ENCODE measurements at places on chromosomes 7 and 10.

DNA sequence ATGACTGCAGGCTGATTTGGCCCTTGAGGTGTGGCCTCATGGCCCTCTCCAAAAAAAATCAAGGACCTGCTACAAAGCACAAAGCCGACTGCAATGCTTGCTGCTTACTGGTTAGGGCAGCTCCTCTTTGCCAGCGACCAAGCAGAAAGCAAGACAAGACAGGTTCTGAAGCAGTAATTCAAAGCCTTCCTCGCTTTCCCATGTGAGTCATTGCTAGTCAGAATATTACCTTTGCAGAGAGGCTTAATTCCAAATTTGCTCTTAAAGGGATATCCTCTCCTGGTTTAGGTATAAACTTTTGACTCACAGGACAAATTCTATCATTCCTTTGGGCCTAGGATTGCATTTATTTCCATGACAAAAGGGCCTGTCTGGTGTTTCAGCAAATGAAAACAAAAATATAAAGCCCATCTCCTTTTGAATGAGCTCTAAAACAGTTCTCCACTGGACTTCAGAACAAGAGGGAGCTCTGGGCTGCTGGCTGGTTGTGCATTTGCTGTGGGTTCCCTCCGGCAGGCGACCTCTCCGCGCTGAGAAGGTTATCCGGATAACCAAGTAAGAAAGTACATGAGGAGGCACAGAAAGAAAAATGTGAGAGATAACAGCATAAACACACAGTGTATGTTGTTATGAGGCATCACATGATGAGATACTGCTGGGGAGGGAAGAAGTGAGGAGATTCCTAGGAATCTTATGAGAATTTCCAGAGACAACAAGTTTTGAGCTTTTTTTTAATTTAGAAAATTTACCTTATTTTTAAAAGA is 90.8 kb downstream of the EGFR start:
- DNase-seq, result no peak

- DNase-seq, result no peak
Measured at GRCh38 chr10:109922358-109922975, 844 bp downstream of the XPNPEP1 start.

GRCh38 chr10:79399223-79399831 is 46.1 kb downstream of the ZCCHC24 start:
- DNase-seq, result peak; percentile 95

DNA sequence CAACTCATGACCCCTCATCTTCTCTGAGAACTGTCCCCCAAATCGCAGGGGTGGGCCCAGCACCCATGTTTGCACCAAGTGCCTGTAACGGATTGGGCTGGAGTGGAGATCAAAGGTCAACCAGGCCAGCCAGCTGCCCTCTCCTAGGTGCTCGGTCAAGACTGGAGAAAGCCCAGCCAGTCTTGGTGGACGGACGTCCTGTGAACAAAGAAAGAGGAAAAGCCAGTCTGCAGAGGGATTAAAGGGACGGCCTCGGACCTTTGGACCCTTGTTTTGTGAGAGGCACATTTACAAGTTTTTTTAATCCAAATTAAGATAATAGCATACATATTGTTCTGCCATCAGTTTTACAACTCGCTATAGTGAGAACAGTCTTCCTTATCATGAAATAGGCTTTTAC is 31.7 kb upstream of the GALNTL5 start:
- no peak for DNase-seq

DNA sequence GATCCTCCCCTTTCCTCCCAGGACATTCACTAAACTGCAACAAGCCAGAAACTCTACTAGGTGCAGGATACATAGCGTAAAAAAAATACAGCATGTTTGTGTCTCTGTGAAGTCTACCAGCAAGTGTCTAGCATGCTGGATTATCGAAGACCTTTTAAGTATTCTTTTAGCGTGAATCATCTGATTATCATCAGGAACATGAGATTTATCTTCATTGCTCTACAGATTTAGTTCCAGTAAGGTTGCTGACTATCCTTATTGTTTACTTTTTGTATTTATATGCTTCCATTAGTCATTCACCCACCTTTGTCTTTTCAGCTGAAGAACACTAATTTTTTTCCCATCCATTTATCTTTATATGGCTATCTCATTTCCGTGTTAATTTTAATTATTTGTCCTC is 62.8 kb downstream of the PDZD8 start:
- no peak for DNase-seq

GRCh38 chr7:6306471-6306870 is 34.0 kb upstream of the CYTH3 start:
- no peak for DNase-seq

DNA sequence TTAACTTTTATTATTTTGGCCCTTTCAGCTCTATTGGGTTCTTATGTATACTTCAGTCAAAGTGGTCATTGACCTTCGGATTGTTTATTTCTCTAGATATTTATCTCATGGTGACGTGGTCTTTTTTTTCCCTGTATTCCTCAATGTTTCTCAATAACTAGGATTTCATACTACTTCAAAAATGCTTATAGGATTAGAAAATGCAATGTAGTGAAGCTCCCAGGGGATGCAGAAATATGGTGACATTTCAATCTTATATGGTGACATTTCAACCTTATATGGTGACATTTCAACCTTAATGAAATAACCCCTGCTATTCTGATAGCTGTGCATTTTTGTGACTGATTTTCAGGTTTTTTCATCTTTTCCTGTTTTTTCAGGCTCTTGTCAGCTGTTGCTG is 51.4 kb downstream of the CHRM2 start:
- DNase-seq, result no peak

GRCh38 chr7:1981878-1982230 is 250.9 kb downstream of the MAD1L1 start:
- DNase-seq, result no peak

DNA sequence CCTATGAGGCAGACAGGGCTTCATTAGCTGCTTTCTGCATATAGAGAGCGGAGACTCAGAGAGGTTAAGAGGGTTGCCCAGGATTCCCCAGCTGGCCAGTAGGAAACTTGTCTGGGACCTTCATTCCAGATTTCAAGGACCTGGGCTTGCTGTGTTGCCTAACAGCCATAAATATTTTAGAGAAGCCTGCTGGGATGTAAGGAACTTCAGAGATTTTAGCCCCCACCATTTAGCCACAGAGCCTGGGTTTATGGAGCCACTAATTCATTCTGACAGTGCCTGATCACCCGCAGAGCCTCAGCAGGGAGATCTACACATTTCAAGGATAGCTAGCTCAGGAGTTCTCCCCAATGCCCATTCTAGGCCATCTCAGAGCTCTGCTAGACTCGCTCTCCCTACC is 56.6 kb upstream of the TRUB1 start:
- no peak for DNase-seq

GRCh38 chr10:71419002-71419540 is 22.4 kb downstream of the CDH23 start:
- no peak for DNase-seq

GRCh38 chr7:88628363-88629085 is 131.0 kb upstream of the ZNF804B start:
- no peak for DNase-seq

Measured in smooth muscle cell of the brain vasculature (primary cell).